ENCODE measurements at places on chromosomes 1 and 21. TPM values are rescaled to one million over a fixed set of nuclear protein-coding genes. Genes with fewer than 3 reads are reported as not detected.
A peak's percentile ranks its signal among the peaks of the same experiment; 100 is the strongest.

Gene ARID1A
- 14.6 TPM for polyA plus RNA-seq

- H3K36me3 ChIP-seq = no peaks in the 10 kb centered on the region
- no peaks in the 10 kb centered on the region for H3K4me1 ChIP-seq
Measured at GRCh38 chr1:215957663-215958062, 390.6 kb downstream of the KCTD3 start.

- peaks cover 47% of the 10 kb centered on the region for H3K36me3 ChIP-seq
- H3K4me3 ChIP-seq = no peak overlapping the region
- no peak overlapping the region for H3K27ac ChIP-seq
- no peaks in the 10 kb centered on the region for H3K27me3 ChIP-seq
- peaks cover 39% of the 10 kb centered on the region for H3K4me1 ChIP-seq
Measured at GRCh38 chr1:226403201-226404034, 4.5 kb downstream of the PARP1 start.

DNA sequence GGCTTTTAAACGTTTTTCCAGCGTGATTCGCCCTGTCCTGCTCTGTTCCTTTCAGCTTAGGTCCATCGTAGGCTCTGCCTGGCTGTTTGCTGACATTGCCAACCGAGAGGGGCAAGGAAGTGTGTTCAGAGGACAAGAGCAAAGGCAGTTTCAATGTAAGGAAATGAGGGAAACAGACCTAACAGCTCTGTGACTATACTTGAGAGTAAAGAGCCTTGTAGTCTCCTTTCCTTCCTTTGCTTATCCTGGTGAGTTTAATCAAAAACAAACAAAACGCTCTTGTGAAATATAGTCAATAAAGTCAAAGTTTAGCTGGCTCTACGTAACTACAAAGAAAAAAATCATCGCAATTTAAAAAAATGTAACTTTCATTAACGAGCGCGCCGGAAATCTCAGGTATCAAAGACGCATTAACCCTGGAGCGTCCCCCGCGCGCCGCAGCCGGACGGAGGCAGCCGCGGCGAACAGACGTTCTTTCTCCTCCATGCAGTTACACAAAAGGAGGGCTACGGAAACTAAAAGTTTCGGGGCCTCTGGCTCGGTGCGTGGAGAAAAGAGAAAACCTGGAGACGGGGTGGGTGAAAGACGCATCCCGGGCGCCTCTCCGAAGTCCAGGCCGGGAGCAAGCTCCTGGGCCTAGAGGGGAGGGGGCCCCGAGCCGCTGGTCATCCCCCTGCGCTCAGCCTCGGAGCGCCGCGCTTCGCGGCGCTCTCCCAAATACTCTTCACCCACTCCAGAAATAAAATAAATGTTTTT, 617 bp upstream of the ADGRL2 start:
- peak overlapping the region; percentile 63 for H3K27ac ChIP-seq
- H3K4me3 ChIP-seq = peak overlapping the region; percentile 51
- H3K4me1 ChIP-seq = no peaks in the 10 kb centered on the region
- no peak for DNase-seq

Gene ATAD3C
- polyA plus RNA-seq = 0.85 TPM

DNA sequence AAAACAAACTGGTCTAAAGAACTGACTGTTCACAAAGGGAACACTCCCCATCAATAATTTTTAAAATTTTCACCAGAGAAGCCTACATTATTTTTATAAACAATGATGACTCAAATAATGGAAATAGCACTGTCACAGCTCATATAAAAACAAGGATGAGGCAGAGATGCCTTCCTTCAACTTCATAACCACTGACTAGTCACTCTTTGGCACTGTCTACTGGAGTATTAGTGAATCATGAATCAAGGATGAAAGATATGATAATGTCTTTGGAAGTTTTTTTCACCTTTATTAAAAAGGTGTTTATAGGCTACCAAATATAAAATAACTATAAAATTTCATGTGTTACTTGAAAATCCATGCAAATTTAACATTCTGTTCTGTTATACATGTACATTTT, 316.9 kb downstream of the VAV3 start:
- DNase-seq = no peak
- no peaks in the 10 kb centered on the region for H3K36me3 ChIP-seq
- no peaks in the 10 kb centered on the region for H3K27me3 ChIP-seq
- no peak overlapping the region for H3K27ac ChIP-seq
- H3K4me1 ChIP-seq = no peaks in the 10 kb centered on the region

DNA sequence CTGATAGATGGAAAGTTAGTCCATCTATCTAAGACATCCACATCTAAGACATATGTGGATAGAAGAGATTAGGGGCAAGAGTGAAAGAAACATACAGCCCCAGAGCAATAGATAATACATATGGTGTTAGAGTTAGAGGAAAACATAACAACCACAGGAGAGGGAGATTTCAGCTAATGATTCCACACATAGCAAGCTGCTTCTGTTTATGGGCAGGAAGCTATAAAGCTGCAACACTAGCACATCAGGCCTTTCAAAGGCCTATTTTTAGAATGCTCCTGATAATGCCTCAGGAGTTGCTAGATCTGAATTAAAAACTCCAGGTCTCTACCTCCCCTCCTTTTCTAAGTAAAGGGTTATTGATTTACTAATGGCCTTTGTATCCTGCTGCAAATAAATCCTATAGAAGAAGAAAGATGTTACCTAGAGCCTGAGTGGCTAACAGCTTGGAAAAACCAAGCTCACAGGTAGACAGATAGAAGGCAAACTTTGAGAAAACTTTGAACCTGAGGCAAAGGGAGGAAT, 36.1 kb downstream of the BRINP2 start:
- no peak overlapping the region for H3K27ac ChIP-seq
- H3K4me1 ChIP-seq = no peaks in the 10 kb centered on the region
- no peak overlapping the region for H3K4me3 ChIP-seq
- H3K36me3 ChIP-seq = no peaks in the 10 kb centered on the region

DNA sequence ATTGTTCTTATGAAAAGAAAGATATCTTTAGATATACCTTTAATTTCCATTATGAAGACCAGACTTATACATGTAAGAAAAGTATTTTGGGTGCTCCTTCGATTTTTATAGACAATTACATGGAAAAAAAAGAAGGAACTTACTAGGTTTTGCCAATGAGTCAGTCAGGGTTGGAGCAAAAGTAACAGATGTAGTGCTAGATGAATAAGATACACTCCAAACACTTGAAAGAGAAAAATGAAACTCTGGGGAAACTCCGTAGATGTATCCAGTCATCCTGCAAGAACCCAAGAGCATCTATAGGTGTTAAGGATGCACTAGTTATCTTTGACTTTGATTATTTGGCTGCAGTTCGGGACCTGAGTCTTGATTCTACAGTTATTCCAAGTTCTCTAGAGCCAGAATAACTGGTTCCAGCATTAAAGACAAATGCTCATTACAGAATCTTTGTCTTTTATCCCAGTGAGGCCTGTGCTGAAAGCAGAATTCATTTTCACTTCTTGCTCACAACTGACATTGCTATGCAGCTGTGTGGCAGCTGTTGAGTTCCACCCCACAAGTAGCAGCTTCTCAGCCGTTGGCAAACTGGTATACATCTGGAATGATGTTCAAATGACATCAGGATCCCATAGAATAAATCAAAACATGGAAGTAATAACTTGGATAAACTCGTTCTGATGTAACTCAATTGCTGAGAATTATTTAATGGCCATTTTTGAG, 326.1 kb downstream of the ASTN1 start:
- no peaks in the 10 kb centered on the region for H3K36me3 ChIP-seq
- H3K4me1 ChIP-seq = no peaks in the 10 kb centered on the region
- DNase-seq = no peak
- H3K27ac ChIP-seq = no peak overlapping the region
- no peak overlapping the region for H3K4me3 ChIP-seq

DNA sequence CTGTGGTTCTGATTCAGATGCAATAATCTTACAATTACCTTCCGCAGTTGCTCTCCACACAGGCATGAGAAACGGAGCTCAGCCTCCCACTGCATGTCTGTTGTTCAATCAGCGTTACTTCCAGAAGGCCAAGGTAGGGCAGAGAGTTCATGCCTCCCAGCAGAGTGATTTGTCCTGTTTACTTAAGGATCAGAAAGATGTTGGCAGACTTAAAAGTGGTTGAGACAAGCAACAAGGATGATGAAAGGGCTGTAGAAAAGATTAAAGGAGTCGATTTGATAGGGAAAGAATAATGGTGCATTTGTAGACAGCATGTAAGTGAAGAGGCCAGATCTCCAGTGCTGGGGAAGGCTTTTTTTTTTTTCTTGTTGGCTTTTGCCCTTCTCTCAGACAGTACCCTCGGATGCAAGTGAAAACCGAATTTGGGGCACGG, 26.6 kb downstream of the ARMH1 start:
- no peaks in the 10 kb centered on the region for H3K27me3 ChIP-seq
- no peak for DNase-seq
- no peak overlapping the region for H3K27ac ChIP-seq
- peaks cover 26% of the 10 kb centered on the region for H3K4me1 ChIP-seq
- H3K4me3 ChIP-seq = no peak overlapping the region
- no peaks in the 10 kb centered on the region for H3K36me3 ChIP-seq

Gene KCTD3
- polyA plus RNA-seq = 8.5 TPM

Gene EXTL1
- polyA plus RNA-seq = 0.63 TPM

Gene OR2L3
- polyA plus RNA-seq = not detected

GRCh38 chr1:230317823-230318819, 108.0 kb downstream of the PGBD5 start:
- H3K27ac ChIP-seq = no peak overlapping the region
- H3K4me3 ChIP-seq = no peak overlapping the region
- H3K27me3 ChIP-seq = no peaks in the 10 kb centered on the region

Data from spleen (tissue), 13 donors.